AG10803 (cell line): ENCODE measurements at places on chromosomes 3 and 15.
A peak's percentile ranks its signal among the peaks of the same experiment; 100 is the strongest.

GRCh38 chr3:32347343-32348125, 44.1 kb upstream of the CMTM7 start:
- DNase-seq = no peak

- no peak for DNase-seq
Observed at GRCh38 chr3:126547721-126548120, 11.0 kb downstream of the C3orf22 start.

DNA sequence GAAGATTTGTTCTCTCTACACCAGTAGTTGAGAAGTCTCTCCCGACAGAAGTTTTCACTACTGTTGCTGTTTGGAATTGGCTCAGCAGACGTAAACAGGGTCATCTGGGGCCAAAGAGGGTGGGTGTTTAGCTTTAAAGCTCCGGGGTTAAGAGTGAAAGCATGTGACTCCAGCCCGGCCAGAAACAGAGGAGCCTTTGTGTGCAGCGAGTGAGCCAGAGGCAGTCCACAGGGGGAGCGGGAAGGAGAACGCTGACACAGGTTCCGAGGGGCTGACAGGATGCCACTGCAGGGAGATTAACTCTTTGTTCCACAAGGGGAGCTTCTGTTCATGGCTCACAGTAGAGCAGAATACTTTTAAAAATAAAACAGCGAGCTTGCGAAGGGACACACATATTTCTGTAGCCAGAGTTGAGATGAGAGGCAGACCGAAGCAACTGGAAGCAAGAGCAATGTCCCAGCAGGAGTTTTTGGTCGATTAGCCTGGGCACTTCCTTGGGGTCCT, 26.9 kb downstream of the BMF start:
- DNase-seq = peak; percentile 64

GRCh38 chr3:57227204-57227929, at the start of gene APPL1:
Gene APPL1, plus strand, starts transcription at chr3:57227729. Its CDS starts 155 bp downstream, at chr3:57227884.
- peak; percentile 84 for DNase-seq

- DNase-seq = no peak
Observed at GRCh38 chr15:76181705-76182107, 121.9 kb downstream of the TMEM266 start.

GRCh38 chr3:180529778-180530177, 72.2 kb upstream of the TTC14 start:
- DNase-seq = no peak

DNA sequence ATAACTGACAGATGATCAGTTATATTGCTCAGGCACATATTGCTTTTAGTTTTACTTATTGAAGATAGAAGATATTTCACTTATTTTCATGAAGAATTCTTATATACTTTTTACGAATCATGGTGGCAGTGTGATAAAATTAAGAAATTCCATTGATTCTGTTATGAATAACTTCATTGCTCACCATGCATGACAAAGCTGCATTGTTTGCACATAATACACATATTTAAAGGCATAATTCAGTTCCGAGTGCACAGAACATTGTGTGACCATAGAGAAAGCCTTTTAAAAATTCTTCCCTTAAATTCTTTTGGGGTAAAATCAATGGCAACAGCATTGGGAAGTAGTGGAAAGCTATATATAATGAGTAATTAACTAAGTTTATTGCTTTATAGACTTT, 82.5 kb upstream of the NAALADL2 start:
- DNase-seq = no peak

DNA sequence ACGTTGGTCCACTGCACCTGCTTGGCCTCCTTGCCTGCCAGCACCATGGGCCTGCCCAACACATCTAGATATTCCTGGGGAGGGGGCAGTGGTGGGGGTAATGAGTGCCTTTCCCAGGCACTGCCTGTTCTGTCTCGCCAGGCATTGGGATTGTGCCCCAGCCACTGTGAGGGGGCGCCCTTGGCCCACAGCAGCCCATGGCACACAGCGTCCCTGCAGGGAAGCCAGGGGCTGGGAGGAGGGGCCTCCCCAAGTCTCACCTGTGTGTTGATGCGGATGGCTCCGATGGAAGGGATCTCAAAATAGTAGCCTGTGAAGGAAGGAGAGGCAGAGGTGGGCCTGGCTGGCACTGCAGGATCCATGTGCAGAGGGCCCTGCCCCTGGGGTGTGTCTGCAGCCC, 18.7 kb upstream of the TMEM115 start:
- DNase-seq = no peak

DNA sequence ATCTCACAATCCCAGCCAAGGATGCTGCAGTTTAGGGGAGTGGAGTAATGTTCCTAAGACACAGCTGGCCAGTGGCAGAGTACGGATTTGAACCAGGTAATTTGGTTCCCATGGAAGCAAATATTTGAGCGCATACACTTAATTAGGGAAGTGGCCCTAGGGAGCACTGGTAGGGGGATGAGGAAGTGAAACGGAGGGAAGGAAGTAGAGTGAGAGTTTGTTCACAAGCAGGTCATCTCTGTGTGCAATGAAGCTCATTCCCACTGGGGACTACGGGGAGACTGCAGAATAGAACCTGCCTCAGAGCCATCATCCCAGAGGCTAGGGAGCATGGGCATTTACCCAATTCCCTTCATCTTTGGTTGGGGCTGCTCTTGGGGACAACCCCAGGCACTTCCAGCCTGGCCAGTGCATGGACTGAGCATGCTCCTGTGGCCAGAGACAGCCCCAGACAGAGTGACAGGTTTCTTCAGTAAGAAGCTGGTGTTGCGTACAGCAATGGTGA, 317.2 kb upstream of the PROK2 start:
- no peak for DNase-seq

DNA sequence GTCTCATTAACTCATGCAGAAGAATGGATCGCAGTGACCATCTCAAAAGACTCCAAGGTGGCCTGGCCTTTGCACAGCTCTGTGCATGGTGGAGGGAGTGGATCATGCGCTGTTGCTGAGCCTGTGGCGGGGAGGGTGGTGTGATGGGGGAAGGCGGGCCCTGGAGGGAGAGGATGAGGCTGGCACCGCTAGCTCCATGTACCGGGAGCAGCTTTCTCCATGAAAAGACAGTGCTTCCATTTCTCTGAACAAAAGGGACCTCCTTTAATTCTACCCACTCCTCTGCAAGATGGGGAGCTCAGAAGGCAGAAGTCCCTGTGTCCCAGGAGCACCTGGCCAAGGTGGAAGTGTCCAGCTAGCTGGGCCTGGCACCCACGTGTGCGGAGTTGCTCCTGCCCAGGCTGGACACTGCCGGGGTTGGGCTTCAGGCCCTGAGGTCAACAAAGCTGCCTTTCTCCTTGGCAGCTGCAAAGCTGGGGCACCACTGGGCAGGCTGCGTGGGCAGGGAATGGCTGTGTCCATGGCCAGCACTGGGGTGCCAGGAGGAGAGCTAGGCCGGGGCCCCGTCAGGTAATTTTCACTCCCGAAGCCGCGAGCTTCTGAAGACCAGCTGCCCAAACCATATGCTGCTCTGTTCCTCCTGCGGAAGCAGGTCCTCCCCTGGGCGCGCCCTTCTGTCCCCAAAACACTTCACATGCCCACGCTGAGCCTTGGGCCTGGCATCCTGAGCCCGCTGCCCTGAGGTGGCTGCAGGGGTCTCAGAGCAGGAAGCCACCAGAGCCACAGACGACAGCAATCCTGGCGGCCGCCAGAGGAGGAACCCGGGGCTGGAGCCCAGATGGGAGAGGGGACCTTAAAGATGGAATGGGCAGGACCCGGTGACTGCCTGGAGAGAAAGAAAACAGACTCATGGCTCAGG, 6.4 kb downstream of the MAP6D1 start:
- no peak for DNase-seq

- no peak for DNase-seq
Observed at GRCh38 chr3:72324253-72324811, 523.9 kb downstream of the SHQ1 start.

DNA sequence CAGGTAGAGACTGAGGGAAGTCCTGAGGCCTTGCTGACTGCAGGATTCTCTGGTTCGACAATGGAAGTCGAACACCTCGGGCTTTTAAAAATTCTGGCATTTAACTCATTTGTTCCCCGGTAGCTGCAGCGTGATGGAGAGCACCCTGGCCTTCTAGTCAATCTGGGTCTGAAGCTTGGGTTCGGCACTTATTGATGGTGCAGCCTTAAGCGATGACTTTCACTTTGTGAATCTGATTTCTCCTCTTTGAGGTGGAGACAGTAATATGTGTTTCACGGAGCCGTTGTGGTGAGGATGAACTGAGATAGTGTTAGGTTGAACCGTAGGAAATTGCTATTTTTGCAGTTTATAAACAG, 621 bp upstream of the PARP6 start:
- DNase-seq = no peak

GRCh38 chr3:161148832-161149475, 43.8 kb upstream of the B3GALNT1 start:
- DNase-seq = no peak

DNA sequence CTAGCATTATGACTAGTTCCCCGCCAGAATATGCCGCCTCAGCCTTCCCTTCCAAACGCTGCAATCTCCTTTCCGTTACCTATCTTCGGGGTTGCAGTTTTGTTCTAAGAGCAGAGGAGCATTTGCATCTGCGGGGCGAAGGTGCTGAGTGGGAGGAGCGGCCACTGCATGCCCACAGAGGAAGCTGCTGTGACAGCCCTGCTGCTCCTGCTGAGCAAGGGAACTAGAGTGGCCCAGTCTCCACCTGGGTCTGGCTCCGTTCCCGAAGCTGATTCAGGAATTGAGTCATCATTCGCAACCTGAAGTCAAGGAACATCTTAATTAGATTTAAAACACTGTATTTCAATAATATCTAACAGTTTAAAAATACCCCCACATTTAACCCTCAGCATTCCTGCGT, 98.2 kb upstream of the TJP1 start:
- DNase-seq = no peak

DNA sequence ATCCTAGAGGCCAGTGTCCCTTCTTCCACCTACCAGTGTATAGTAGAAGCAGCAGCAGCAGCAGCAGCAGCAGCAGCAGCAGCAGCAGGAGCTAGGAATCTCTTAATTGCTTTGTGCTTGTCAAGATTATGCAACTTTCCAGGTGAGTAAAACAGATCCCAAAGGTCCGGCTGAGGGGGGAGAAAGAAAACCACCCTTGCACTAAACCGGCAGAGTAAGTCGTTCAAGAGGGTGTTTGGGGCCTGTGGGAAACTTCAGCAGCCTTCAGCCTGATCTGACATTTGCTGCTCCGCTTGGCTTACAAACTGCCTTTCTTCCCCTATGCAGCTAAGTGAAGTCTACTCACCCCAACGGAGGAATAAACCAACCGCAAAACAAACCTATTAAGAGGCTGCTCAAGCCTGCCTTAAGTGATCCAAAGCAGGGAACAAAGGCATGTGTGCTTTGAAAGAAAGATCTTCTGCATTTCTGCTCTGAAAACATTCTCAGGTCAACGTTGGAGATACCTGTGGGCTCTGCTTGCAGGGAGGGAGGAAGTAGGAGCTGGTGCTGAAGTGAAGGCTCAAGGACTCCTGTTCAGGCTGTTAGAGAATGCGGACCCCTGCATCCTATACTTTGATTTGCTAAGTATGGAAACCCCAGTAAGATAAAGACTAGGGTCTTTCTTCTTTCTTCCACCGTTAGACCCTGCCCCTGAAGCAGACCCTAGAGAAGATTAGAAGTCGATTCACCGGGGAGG, 35.7 kb upstream of the DLG1 start:
- no peak for DNase-seq

DNA sequence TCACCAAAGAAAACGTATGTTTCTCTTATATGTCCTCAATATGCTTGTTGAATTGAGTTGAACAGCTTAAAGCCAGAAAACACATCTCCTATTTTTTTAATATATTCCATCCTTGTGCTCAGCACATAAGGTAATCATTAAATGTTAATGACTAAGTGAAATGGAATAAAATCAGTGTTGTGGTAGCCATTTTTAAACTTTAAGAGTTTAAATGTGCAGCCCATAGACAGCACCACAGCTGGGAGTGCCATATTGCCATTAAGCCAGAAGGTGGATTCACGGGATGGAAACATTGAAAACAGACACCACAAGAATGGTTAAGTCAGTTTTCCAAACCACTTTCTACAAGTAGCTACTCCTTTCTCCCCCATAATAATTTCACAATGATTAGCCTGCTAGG, 76.8 kb upstream of the C15orf61 start:
- peak; percentile 51 for DNase-seq

GRCh38 chr15:88788816-88789215, 14.4 kb upstream of the ACAN start:
- peak; percentile 32 for DNase-seq

- peak; percentile 25 for DNase-seq
Observed at GRCh38 chr15:100030586-100031229, 297.5 kb upstream of the LYSMD4 start.

DNA sequence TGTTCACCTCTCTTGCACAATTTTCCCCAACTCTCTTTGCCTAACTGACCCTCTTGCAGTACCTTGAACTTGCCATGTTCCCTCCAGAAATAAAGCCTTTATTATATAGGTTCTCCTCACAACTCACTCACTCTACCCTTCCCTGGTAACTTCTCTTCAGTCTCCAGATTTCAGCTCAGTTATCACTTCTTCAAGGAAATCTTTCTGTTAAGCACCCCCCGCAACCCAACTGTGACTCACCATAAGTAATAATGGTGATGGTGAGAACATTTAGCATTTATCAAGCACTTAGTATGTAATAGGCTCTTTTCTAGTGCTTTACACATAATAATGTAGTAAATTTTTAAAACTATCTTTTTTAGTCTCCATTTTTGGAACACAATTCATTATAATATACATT, 8.1 kb upstream of the OR5K1 start:
- no peak for DNase-seq

- no peak for DNase-seq
Observed at GRCh38 chr15:40283615-40284300, 894 bp upstream of the ANKRD63 start.

DNA sequence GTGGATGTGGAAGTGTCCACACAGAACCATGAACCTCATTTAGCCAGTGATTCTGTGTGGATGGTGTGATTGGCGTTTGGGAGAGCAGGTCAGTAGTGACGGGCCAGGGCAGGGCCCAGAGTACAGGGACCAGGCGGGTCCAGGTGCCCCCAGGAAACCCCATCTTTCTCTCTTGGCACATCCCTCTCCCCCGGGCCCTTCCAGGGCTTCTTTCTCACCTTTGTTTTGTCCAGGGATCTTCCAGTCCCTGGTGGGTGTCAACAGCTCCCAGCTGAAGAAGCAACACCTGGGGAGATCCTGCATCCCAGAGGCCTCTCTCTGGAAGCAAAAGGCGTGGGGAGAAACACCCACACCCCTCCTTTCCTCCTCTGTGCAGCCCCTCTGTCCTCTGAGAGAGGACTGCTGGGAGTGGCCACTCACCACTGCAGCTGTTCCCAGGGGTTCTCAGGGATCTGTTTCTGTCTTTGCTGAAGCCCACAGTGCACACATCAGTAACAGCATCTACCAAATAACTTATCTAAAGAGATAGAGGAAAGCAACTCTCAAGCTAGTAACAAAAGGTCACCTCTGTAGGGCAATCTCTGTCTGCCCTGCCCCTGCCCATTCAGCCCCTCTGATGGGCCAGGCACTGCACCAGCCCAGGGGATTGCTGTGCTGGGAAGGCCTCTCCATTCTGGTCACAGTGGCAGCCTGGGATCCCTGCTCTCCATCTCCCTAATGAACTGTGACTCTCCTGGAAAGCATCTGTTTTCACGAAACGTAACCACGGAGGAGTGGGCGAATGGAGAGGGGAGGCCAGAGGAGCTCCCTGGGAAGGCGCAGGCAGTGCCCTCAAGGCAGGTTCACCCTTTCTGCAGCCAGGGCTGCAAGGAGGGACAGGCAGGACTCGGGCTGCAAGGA, 98.3 kb upstream of the ALDH1A3 start:
- DNase-seq = no peak
